ENCODE measurements at places on chromosomes 6 and 20. TPM values are rescaled to one million over a fixed set of nuclear protein-coding genes. Genes with fewer than 3 reads are reported as not detected.

The HFE gene
- 2.9 TPM for total RNA-seq

The PRRC2A gene
- 64.7 TPM for total RNA-seq

The MYH7B gene
- 0.19 TPM for total RNA-seq

The SYCP2 gene
- 0.92 TPM for total RNA-seq

The PGBD1 gene
- total RNA-seq: 1.6 TPM

The TRIM39 gene
- 14.5 TPM for total RNA-seq

The THBD gene
- 93.4 TPM for total RNA-seq

The IL20RA gene
- 11.1 TPM for total RNA-seq

The POLR1C gene
- total RNA-seq: 29.3 TPM

The PTK7 gene
- 31.8 TPM for total RNA-seq

- no peak for DNase-seq
These were observed 6.6 kb upstream of the GFRA4 start for GRCh38 chr20:3669710-3670367.

DNA sequence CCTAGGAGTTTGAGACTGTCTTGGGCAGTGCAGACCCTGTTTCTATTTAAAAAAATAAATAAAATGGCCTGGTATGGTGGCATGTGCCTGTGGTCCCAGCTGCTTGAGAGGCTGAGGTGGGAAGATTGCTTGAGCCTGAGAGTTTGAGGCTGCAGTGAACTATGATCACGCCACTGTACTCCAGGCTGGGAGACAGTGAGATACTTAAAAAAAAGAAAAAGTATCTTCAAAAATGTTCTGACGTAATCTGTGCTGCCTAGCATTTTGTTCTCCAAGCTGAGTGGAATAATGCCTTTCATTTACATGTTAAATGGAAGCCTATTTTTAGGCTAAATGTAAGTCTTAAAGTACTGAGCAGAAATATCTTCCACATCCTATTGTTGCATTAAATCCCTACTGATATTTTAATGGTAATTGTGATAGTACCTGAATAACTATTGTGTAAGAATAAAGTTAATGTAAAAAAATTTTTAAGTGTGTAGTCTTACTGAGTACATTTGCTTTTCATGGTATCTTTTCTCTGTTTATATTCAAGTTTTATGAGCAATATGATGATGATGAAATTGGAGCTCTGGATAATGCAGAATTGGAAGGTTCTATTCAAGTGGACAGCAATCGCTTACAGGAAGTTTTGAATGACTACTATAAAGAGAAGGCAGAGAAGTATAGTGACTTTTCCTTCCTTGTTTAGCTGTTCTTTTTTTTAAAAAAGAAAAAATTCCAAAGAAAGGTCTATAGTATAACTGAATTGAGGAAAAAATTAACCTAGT is 4.2 kb upstream of the ZC2HC1B start:
- no peak for DNase-seq

GRCh38 chr6:157194110-157194509 is 129.2 kb downstream of the TMEM242 start:
- no peak for DNase-seq

GRCh38 chr6:125766641-125767040 is 17.2 kb downstream of the HEY2 start:
- no peak for DNase-seq

GRCh38 chr6:96836631-96837080 is 621 bp downstream of the GPR63 start:
- DNase-seq: no peak

- no peak for DNase-seq
These were observed 66.1 kb downstream of the SULF2 start for GRCh38 chr20:47719211-47719610.

DNA sequence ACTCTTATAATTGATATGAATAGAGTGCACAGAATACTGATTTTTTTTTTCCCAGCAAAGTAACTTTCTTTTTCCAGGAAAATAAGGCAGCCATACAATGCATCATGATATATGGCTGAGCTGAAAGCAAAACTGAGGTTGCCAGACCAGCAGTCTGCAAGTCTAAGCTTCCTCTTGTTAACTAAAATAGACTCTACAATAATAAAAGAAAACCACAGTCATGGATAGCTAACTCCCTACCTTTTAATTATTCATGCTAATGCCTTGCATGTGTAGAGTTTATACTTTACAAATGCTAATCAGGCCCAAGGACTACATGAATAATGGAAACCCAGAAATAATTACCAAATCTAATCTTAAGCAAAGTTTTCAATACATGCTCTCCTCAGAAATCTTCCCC is 47.4 kb downstream of the MAP7 start:
- no peak for DNase-seq

DNA sequence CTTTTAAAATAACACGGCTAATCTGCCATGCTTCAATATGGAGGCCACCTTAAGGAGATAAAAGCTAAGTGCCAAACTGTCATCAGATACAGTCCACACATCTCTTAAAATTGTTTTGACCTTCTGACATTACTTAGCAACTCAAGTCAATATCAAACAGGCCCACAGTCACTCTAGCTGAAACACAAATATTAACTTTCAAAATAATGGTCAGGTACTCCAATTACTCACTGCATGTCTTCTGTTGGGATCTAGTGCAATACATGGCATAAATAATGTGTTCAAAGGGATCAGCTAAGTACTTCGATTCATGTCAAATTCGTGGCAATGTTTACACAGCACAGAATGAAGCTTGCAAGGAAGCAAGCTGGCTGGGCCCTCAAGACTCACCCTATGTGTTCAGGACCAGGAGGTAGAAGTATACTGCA is 133.9 kb upstream of the BEND6 start:
- DNase-seq: no peak

DNA sequence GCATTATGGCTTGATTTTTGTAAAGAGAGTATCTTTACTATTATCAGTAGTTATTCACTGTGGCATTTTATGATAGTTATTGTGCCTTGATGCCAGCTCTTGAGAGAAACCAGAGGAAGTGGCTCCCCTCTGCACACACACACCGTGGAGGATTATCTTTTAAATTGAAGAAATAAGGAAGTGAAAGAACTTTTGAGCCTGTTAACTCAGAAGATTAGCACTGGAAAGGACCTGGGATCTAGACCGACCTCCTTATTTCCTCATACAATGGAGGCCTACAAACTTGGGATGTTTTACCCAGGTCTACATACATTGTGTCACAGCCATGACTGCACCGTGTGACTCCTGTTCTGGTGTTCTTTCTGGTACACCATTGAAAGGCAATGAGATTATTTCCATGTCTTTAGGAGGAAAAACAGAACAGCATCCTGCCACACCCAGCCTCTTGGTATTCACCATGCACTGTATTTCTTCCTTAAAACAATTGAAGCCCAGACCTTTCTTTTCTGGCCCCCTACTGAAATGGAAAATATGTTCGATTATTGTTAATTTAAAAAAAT is 40.6 kb downstream of the HECA start:
- no peak for DNase-seq

DNA sequence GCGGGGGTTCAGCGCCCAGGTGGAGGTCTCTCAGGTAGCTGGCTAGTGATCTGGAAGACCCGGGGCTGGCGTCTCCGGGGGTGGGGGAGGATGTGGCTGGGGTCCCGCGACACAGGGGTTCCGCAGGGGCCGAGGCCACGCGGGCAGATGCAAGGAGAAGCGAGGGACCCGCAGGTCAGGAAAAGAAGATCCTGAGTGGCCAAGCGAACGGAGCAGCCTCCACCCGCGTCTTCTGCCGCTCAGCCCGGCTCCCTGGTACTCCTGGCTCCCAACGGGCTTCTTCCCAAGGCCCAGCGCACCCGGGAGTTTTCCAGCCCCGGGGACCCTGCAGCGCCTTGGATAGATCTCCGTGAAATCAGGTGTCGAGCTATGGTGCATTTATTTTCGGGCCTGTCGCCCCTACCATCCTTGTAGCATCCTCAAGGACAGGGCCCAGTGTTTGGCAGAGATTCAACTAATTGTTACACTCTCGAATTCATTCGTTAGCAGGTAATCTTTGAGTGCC is 682 bp upstream of the CHD6 start:
- DNase-seq: no peak

GRCh38 chr6:132236281-132236680 is 165.0 kb downstream of the MOXD1 start:
- no peak for DNase-seq

GRCh38 chr6:38503032-38503773 is 136.5 kb downstream of the BTBD9 start:
- DNase-seq: no peak

GRCh38 chr6:16630026-16630643 is 131.1 kb downstream of the ATXN1 start:
- no peak for DNase-seq

DNA sequence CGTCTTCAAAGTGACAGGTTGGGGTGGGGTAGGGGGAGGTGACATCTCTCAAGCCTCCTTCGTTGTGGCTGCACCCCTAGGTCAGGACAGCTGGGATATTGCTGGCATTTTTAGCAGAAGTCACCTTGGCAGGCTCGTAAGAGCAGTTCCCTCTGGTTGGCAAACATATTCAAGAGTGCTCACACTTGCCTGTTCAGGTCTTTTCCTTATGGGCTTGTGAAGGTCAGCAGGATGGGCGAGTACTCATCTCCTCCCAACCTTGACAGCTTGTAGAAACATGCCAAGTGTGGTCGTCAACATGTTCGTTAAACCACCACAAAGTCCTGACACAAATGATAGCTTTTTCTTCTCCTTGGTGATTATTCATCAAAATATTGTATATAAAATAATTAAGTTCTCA is 113.6 kb downstream of the HDGFL1 start:
- no peak for DNase-seq

GRCh38 chr20:33769043-33769442 is 37.2 kb downstream of the ZNF341 start:
- DNase-seq: no peak

DNA sequence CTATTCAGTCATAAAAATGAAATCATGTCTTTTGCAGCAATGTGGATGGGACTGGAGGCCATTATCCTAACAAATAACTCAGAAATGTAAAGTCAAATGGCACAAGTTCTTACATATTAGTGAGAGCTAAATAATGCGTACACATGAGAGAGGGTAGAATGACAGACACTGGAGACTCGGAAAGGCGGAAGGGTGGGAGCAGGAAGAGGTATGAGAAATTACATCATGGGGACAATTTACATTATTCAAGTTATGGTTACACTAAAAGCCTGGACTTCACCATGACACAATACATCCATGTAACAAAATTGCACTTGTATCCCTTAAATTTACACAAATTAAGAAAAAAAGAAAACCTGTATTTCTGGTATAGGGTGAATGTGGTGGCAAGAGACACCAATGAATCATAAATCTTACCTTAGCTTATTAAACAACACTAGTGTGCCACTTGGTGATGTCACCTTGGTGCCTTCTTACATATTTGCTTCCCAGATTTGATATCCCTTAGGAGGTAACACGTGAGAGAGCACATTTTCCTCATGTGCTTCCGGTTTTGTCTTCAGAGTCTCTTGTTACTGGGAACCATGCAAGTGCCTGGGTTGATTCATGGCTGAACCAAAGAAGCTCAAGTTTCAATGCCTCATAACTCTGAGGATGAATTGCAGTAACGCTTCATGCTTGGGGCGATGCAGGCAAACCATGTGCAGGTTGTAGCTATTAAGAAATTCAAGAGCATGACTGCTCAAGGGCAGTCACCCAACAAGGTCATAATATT is 84.6 kb downstream of the DCDC2 start:
- no peak for DNase-seq

DNA sequence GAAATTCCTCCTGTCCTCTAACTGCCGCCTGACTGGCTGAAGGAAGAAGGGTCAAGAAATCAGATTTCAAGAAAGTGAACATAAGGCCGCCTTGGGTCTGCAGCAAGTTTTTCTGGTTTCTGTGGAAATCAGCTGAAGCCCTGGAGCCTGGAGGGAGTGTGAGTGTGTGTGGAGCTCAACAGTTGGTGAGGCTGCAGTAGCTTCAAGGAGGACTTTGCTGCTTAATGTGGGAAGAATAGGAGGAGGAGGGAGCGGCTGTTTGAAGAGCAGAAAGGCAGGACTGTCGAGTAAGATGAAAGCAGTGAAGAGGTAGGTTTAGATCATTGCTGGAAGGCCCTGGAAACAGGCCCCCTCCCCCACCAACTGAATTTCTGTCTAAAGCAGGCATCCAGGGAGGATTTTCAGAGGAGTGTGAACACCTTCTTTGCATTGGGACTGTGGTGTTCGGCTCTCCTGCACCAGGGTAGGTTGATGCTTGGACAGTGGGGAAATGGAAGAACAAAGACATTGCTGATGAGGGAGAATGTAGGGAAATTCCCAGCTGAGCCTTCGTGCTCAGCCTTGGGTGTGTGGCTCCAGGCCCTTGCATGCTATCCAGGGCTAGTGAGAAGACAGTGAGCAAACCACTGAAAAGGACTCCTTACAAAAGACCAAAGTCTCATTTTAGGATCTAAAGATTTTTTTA is 79.5 kb upstream of the VSTM2L start:
- DNase-seq: no peak

DNA sequence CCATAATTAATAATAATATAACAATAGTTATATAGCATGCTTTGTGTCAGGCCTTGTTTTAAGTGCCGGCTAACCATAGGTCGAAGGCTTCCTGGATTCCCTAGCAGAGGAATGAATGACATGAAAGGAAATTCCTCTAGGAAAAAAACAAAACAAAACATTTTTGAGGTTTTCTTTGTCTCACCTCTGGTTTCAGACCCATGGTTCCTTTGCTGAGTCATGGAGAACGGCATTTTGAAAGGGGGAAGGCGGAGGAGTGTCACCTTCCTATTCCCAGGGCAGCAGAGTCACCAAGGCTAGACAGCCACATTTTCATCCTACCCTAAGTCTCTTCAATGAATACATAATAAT is 25.3 kb upstream of the CCND3 start:
- no peak for DNase-seq

DNA sequence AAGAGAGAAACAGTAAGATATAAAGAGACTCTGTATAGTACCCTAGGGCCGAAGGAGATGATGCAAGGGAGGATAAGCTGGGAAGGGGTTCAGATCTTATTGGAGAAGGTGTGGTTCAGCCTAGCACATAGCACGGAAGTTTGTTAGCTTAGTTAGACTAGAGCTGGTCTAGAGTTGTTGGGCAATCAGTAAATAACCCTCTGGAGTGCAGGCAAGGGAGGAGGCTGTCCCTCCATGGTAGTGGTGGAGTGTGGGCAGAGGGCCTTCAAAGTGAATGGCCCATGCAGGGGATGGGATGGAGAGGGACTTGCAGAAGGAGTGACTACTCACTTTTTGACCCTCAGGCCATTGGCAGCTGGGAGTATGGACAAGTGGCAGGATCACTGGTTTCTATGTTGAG is 20.0 kb downstream of the TULP4 start:
- DNase-seq: no peak

- DNase-seq: no peak
These were observed 621.9 kb upstream of the CITED2 start for GRCh38 chr6:139996253-139996834.

GRCh38 chr6:20640181-20640580 is 105.9 kb downstream of the CDKAL1 start:
- no peak for DNase-seq

GRCh38 chr6:36227379-36228228 is 31.1 kb downstream of the BRPF3 start:
- no peak for DNase-seq

Measured in esophagus squamous epithelium (tissue), 5 donors.